Effector memory CD8-positive, alpha-beta T cell (primary cell): ENCODE measurements at places on chromosomes 1 and 21.
A peak's percentile ranks its signal among the peaks of the same experiment; 100 is the strongest.

GRCh38 chr1:47915677-47916353 is 81.4 kb downstream of the TRABD2B start:
- no peak for DNase-seq

- no peak for DNase-seq
These were observed 44.0 kb downstream of the LYST start for GRCh38 chr1:235822685-235823084.

DNA sequence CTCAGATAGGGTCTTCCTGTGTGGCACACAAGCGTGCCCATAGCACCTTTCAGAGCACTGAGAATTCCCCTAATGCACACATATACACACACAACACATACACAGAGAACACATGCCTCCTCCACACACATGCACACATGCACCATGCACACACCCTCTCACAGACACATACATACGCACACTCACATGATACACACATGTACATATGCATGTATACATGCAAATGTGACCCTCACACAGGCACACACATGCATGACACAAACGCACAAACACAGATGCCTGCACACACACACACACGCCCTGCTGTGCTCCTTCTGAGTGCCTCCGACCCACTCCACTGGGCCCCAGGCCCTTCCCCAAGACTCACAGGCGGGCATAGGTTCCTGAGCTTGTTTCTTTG is 251.0 kb downstream of the PTPRU start:
- DNase-seq = no peak

DNA sequence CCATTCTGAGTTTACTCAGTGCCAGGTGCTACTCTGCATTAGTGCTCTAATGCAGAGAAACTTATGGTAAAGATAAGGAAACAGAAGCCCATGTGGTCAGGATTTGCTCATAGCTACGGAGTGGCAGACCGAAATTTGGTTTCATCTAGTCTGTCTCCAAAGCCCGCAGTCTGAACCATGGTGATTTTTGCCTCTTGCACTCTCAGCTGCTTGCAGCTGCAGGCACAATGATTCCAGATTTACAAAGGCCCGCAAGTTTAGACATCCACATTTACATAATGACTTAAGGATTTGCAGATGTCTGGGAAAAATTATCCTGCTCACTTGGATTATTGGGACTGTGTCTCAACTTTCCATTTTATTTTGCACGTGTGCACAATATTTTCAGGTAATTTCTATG is 161.3 kb upstream of the KCNJ6 start:
- no peak for DNase-seq

DNA sequence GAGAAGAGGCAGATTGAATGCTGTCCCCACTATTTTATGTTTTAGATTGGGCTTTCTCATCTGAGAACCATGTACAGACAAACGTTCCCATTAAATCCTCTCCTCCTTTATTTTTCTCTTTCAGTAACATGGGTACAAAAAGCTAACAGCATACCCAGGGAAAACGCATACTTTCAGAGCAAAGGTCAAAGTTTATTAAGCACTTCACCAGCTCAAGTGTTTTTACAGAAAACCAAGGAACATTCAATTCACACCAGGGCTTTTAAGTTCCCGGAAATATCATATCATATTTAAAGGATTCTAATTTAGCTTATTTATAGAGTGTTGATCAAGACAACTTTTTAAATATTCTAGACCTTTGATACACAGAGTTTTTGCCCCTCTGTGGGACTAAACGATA is 271.5 kb upstream of the C1orf87 start:
- no peak for DNase-seq

DNA sequence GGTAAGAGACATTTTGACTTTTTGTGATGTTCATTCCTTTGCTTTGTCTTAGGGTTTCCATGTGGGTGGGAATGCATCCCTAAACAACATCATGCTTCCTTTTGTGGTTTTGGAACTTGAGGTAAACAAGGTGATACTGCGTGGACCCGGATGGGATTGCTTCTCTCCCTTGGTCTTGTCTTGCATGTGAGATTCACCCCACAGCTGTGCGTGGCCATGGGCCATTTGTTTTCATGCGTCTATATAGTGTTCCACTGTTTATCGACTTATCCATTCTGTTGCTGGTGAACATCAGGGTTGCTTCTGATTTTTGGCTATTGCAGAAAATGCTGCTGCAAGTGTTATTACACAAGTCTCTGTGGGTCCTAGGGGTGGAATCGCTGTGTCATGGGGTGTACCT is 21.1 kb downstream of the CRYAA start:
- DNase-seq = no peak

DNA sequence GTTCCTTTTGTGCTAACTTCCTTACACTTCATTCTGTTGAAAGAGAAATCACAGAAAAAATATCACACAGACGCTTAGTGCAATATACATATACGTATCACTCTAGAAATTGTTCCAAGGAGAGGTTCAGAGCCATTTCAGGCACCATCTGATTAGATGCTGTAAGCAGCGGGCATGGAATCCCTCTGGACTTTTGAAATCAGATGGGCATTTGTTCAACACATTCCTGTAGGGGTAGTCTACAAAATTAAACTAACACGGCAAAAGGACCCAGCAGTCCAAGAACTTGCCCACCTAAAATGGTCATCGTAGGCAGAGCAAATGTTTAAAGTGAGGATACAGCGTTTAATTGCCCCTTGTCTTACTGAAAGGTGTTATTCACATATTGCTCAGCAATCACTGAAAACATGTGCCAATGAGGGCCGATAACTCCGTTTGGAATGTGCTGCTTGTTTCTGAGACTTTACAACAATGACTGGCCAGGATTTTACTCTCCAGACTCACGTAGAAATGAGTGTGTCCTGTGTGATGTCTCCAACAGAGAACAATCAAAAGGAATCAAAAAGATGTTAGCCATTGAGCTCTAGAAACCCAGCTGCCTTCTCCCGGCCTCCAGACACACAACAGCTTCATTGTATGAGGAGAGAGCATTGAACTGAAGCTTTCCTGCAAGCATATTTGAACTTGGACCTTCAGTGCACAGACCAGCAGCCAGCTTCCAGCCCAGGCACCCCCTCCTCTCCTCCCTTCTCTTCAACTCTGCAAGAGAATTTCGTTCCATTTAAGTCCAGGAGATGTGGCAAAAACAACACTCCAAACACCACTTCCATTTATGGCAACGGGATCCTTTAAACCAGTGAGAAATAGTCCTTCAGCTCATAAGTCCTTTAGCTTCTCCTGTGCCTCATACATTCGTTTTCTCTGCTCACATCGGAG is 32.1 kb upstream of the ADORA3 start:
- no peak for DNase-seq

- DNase-seq = no peak
These were observed 5.2 kb downstream of the FAAH start for GRCh38 chr1:46399307-46399706.

- no peak for DNase-seq
These were observed 42.4 kb downstream of the MEF2D start for GRCh38 chr1:156458181-156458503.

GRCh38 chr1:218345673-218346390 is 696 bp downstream of the TGFB2 start:
- DNase-seq = peak; percentile 22
